ENCODE measurements at places on chromosomes 1 and 21.

- DNase-seq = no peak
These were observed 36.5 kb downstream of the PUM1 start for GRCh38 chr1:31029026-31029425.

DNA sequence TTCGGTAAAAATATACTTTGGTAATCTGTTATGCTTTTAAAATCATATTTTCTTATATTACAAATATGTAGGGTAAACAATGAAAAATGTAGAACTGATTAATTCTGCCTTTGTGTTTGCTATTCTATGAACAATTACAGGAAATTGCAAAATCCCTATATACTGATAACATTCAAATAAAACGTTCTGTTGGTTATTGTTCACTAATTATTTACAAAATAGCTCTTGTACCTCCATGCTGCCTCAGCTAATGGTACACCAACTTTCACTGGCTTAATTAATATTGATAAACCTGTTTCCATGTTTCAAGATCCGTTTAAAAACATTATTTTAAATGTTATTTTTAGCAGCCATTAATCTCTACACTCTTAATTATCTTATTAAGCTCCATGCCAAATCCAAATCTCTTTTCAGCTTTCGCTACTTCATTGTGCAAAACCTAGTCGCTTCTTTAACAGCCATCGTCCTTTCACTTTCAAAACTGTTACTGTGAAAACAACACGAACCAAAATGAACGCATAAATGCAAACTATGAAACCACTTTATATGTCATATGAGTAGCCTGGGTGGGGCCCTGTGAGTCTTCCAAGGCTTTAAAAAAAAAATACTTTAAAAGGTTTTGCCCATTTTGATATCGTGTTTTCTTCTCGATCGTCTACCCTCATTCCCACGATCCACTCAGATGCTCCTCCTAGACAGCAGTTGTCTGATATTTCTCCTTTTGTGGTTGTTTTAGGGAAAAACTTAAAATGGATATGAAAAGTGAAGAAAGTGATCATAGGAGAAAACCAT is 807.1 kb downstream of the USP25 start:
- no peak for DNase-seq

GRCh38 chr1:155077346-155077745 is 1.3 kb upstream of the EFNA3 start:
- no peak for DNase-seq

- DNase-seq = no peak
These were observed 3.4 kb upstream of the RGS16 start for GRCh38 chr1:182607566-182607965.

- DNase-seq = no peak
These were observed 355.8 kb upstream of the PTBP2 start for GRCh38 chr1:96365596-96366390.

GRCh38 chr1:204495078-204495753 is 611 bp upstream of the PIK3C2B start:
- no peak for DNase-seq

DNA sequence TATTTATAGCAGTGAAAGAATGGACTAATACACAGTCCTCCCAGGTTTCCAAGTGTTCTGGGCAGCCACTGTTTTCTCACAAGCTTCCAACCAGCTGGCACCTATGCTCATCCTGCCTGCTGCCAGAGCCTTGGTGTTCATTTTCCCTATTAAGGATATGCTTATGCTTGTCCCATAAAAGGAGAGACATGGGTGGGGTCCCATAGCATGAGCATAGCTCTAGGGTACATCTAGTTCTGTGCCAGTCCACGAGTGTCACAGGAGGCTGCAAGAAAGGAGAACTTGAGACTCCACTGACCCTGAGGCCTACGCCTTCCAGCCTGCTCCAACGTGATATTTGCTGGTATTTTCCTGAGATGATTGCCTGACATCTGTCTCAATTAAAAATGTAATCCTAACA is 192.4 kb upstream of the PTGFR start:
- DNase-seq = no peak

- DNase-seq = no peak
These were observed 6.2 kb upstream of the FYB2 start for GRCh38 chr1:56825436-56825835.

DNA sequence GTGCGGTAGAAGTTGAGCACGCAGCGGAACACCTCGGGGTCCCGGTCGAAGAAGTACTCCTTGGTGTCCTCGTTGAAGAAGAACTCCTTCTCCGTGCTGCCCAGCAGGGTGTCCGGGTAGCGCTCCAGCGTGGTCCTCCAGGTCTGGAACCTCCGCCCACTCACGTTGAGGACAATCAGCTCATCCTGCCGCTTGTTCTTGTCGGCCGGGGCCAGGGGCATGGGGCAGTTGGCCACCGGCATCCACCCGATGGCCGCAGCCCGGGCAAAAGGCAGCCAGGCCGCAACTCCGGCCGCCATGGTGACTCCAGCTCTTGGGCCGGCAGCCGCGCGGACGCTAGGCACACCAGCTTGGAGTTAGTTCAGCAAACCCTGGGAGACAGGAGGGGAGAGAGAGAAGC is 7.0 kb downstream of the KCND3 start:
- no peak for DNase-seq

DNA sequence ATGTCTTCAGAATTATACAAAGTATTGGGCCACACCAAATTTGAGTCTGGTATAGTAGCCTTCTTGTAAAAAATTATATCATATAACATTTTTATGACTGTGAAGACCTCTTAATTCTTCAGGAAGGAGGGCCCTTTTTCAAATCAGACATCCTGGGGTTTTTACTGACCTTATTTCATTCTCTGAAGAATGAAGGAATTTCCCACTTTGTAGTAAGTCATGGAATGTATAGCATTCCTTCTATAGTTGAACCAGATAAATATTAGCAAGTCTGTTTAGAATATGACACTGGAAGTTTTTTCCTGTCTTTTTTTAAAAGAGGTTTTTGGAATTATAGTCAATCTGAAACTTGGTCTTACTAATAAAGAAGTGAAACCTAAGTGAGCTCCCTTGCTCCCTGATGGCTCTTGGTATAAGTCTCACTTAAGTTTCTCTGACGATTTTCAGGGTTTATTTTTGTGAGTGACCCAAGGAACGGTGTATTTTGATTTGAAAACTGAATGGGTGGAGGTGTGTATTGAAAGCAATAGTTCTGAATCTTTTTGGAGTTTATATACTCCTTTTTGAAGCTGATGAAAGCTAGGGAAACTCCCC is 23.7 kb downstream of the SNX27 start:
- DNase-seq = peak; percentile 23

- no peak for DNase-seq
These were observed 19.0 kb upstream of the L1TD1 start for GRCh38 chr1:62175568-62176179.

DNA sequence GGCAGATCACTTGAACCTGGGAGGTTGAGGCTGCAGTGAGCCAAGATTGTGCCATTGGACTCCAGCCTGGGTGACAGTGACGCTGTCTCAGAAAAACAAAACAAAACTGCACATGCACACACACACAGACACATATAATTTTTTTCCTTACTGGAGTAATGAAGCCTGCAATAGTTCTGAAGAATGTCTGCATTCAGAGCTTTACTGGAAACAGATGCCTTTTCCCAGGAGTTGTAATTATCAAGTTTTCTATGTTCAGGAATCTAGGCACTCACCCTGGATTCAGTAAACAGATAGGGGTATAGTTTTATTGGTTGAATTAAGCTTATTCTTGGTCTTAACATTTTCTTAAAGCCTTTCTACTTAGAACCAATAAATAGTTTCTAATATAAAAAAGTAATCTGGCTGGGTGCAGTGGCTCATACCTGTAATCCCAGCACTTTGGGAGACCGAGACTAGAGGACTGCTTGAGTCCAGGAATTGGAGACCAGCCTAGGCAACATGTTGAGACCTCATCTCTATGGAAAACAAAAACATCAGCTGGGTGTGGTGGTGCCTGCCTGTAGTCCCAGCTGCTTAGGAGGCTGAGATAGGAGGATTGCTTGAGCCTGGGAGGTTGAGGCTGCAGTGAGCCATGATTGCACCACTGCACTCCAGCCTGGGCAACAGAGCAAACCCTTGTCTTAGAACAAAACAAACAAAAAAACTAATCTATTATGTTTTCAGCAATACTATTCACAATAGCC is 15.8 kb downstream of the SPEN start:
- no peak for DNase-seq

DNA sequence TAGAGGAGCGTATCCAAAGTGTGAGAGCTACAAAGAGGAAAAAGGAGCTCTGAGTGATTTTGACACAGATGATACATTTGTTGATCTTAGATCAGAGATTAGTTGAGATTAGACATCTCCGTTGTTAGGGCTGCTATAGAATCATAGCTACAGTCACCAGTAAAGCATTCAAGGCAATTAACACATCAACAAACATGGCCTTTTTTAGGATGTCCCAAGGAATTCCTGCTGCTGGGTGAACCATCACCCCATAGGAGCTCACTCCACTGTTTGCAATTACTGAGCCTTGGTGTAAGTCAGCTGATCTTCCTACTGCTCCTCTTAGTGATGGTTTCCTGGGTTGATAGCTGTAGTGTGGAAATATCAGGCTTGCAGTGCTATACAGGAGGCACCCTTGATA is 6.7 kb upstream of the RSRP1 start:
- DNase-seq = no peak

DNA sequence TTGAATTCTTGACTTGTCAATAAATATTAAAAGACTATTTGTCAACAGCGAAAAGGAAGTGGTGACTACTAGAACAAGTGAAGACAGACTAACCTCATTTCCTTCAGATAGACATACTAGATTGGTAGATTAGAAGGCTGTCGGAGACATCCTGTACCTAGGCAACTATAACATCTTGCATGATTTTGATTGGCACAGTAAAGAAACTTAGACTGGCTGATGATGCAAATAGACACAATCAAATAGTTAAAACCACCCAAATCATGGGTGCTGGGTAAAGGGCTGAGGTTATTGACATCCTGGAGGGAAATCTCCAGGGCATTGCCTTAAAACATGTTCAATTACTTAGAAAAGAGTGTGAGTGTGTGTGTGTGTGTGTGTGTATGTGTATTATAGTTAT is 85.9 kb upstream of the EDEM3 start:
- DNase-seq = no peak

DNA sequence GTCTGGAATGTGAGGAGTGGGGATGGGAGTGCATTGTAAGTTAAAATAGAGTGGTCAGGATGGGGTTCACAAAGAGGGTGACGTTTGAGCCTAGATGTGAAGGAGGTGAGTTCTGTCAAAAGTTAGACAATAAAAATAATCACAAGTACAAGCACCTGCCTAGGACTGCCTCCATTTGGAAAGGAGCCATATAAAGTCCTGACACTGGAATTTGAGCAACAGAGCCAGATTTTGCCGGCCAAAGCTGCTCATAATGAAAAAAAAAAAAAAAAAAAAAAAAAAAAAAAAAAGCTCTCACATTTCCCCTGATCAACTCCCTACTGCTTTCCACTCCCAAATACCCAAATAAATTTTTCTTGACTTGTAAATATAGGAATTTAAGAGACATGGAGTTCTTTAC is 4.1 kb downstream of the PALMD start:
- DNase-seq = no peak

DNA sequence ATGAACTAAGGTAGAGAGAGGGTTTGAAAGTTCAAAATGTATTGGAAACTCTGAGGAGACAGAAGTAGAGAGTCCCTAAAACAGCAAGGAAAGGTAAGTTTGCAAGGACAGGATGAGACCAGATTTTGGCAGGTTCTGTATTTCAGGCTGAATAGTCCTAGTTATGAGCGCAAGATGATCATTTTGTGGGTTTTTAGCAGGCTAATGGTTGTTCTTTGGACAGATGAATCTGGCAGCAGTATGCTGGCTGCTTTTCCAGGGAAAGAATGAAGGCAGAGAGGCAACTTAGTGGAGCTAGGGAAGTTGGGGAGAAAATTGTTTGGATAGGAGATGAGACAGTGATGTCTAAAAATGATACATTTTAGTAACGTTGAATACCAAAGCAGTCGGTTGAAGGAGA is 243.5 kb upstream of the NRIP1 start:
- no peak for DNase-seq

- no peak for DNase-seq
These were observed 4.8 kb downstream of the KCNA2 start for GRCh38 chr1:110601332-110601731.

DNA sequence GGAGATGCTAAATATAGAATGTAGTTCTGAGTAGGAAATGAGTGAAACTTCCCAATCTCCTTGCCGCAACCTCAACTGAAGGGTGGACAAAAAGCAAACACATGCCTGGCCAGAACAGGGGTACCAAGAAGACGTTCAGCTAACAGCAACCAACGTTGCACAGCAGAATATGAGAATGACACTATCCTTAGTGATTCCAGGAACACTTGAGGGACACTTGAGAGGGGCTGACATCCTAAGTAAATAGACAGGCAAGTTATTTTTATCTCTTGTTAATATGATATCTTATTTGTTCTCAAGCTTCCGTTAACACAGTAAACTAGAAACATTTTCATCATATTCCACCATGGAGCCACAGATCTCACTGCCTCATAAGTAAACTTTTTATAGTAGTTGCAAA is 908 bp downstream of the KRTAP19-1 start:
- no peak for DNase-seq

DNA sequence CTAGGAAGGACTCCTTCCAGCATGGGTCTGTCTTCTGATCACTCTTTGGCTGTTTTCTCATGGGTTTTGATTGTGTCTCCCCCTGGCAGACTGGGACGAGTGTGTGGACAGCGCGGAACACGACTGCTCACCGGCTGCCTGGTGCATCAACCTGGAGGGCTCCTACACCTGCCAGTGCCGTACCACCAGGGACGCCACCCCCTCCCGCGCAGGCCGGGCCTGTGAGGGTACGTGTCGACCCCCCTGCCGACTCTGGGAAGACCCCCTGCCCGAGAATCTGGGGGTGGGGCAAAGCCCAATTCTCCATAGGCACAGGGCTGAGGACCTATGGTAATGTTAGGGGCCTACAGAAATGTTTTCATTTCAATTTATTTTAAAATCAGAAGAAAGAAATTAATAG is 38.4 kb downstream of the UMODL1 start:
- DNase-seq = no peak

- no peak for DNase-seq
These were observed 35.7 kb upstream of the SIM2 start for GRCh38 chr21:36663033-36663855.

DNA sequence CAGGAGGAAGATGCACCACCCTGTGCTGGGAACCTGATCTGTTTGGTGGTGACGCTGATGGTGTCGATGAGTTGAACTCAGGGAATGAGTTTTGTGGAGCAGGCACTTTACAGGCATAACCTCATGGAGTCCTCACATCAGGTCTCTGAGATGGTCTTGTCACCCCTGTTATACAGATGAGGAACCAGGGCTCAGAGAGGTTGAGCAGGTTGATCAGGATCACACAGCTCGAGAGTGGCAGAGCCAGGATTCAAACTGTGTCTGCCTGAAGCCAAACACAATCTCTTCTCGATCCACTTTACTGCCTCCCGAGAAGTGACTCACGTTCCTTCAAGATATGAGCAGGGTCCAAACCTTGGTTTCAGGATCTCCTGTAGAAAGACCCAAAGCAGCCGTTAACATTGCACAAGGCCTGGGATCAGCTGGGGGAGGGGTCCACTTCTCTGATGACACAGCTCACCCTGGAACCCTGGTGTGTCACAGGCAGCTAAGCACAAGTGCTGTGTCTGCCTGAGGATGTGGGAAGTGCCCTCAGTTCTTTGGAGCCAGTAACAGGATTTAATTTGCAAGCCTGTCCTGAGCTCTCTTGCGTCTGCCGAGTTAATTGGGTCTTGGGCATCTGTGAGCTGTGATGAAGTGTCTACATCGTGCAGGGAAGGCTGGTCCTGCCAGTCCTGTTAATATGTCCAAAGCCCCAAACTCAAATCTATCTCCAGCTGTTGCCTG is 65.4 kb upstream of the STUM start:
- DNase-seq = no peak

- DNase-seq = no peak
These were observed 130.2 kb downstream of the LMX1A start for GRCh38 chr1:165226326-165226725.

GRCh38 chr1:24859063-24860010 is 70.7 kb downstream of the RUNX3 start:
- no peak for DNase-seq
